ENCODE measurements at places on chromosomes 6 and 20.

DNA sequence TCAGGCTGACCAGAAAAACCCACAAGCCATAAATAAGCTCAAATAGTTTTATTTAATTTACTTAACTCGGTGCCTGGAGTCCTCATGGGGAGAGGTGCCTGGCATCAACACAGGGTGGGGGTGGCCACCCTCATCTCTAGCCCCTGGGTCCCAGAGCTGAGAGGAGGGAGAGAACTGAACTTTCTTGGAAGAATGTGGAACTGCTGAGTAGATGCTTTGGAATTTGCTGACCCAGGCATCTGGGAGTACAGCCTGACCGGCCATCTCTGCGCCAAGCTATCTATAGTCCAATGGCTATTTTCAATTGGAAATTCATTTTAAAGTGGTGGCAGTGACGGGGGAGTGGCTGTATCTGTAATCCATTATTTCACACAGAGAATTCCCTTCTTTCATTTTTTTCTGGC, 104.8 kb downstream of the CDH26 start:
- DNase-seq: no peak

- DNase-seq: no peak
Measured at GRCh38 chr6:111982681-111983080, 71.2 kb upstream of the CCN6 start.

- DNase-seq: no peak
Measured at GRCh38 chr6:4372866-4373265, 237.5 kb upstream of the ECI2 start.

- peak; percentile 60 for DNase-seq
Measured at GRCh38 chr6:144334150-144334708, 49.1 kb downstream of the UTRN start.

DNA sequence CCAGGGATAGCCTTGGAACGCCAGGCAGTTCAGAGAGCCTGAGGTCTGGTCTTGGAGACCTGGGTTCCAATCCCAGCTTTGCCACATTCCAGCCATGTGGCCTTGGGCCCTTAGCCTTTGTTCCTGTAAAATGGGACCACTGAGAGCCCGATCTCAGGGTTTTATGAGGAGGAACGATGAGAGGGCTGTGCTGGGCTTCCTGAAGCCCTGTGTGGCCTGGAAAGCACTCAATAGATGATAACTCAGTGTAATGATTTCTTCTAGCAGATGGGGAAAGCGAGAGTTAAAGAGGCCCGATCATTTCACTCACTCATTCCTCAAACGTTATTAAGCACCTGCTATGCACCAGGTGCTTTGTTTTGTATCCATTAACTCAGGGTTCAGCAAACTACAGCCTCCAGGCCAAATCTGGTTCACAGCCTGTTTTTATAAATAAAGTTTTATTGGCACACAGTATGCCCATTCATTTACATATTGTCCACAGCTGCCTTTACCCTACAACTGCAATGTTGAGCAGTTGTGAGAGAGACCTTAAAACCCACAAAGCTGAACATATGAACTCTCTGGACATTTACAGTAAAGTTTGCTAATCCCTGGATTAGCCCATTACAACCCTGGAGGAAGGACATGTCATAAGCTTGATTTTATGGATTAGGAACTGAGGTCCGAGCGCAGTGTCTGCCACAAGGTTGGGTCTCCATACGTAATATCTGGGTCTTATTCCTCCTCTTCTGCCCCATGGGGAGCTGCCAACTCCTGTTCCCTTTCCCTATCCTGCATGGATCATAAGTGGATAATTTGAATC, 90.4 kb downstream of the CEBPB start:
- DNase-seq: no peak

DNA sequence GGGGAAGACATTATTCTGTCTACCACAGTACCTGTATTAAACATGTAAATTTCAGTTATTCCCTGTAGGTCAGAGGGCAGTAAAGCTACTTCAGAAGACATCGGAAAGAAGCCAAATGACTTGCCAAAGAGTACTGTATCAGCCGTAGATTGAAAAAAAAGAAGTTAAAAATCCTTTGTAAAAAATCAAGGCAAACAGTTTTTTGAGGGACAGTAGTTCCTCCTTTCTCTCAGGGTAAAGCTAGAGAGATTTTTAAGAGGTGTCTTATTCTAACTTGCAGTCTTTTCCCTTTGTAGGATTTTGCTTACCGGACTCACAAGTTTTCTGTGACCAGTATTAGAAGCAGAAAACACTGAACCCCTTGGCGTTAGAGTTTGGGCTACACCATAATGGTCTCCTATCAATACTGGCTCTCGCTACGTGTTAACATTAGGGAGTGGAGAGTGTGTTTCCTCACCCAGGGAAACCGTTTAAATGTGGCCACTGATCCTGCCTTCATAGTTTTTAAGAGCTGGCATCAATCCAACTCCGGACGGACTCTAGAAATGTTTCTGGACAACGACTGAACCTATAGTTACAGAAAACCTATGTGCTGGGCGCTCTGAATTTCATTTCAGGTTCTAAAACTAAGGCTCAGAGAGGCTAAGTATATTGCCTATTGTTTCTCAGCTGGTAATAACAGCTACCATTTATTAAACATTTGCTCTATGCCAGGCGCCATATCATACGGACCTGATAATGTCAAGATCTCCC, 1.3 kb upstream of the ASXL1 start:
- no peak for DNase-seq

DNA sequence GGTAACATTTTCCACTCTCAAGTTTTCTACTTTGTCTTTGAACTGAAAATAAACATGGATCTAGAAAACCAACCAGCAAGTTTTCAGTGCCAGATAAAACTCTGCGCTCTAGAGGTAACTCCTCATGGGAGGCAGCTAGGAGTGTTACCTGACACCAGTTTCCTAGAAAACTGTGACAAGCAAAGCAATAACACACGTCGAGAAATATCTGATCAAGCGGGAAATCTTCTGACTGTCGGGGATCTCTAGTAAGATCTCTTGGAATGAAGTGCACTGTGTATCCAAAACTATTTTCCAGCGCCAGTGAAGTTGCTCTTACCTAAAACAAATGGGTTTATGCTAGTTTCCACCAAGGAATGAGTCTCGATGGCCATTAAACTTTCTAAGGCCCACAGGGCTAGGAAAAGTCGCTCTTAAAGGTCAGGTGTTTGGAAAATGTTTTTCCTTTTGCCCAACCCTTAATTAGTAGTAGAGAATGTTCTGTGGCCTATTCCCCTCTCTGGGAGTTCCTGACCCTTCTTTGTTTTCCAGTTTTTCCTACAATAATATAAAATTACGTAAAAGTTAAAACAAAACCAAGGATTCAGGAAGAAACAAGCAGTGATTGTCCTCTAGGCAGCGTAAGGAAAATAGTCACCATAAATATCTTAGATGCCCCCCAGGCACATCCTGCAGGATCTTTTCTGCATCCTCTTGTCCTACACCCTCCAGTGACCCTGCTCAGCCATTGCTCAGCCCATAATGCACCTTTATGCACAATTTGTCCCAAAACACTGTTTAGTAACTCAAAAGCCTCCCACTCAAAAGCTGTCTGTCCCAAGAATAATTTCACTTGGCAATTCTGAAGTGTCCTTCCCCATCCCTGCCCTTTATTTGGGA, 137.7 kb upstream of the AKAP12 start:
- no peak for DNase-seq

- no peak for DNase-seq
Measured at GRCh38 chr6:170522565-170523183, 30.4 kb downstream of the PSMB1 start.

DNA sequence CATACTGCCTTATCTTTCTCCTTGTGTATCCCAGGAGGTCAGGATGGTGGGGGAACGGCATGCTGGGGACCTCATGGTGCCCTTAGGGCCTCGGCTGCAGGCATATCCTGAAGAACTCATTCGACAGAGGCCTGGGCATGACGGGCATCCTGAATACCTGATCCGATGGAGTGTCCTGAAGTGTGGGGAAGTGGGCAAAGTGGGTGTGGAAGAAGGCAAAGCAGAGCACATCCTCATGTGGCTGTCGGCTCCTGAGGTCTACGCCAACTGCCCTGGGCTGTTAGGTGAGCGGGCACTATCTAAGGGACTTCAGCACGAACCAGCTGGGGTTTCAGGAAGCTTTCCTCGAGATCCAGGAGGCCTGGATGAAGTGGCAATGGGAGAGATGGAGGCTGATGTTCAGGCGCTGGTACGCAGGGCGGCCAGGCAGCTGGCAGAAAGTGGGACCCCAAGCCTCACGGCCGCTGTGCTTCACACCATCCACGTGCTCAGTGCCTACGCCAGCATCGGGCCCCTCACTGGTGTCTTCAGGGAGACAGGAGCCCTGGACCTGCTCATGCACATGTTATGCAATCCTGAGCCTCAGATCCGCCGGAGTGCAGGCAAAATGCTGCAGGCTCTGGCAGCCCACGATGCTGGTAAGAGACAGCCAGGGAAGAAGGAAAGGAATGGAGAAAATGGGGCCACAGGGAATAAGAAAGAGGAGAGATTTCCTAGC, 2.4 kb downstream of the CUL9 start:
- no peak for DNase-seq

GRCh38 chr6:30019819-30020218, 41.2 kb upstream of the POLR1H start:
- no peak for DNase-seq

DNA sequence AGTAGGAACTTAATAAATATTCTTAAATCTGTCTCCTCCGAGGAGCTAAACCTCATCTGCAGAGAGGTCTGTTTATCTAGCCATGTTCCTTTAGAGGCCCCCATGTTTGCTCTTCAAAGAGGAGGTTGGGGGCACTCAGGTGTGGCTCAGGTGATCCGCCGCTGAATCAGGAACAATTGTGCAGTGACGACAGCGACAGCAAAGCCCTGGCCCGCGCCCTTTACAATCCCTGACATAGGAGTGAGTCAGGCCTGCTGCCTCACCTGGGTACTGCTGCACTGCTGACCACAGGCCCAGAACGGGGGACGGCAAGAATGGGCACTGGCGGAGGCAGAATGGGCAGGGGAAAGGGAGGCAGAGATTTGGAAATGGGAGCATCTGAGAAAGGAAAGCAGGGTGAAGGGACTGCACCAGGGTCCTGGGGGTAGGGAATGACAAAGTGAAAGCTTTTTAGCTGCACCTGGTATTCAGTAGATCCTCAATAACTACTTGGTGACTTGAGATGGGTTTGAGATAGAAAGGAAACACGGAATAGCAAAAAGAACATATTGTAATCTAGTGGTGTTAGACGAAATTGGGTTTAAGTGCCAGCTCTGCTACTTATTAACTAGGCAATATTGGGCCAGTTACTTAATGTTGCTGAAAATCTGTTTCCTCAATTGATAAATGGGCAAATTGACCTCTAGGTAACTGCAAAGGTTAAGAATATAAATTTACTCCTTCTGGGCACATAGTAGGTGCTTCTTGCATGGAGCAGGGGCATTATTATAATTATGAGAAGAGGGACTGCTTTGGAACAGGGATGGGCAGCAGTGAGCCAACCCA, 5.4 kb upstream of the IER3 start:
- DNase-seq: no peak

DNA sequence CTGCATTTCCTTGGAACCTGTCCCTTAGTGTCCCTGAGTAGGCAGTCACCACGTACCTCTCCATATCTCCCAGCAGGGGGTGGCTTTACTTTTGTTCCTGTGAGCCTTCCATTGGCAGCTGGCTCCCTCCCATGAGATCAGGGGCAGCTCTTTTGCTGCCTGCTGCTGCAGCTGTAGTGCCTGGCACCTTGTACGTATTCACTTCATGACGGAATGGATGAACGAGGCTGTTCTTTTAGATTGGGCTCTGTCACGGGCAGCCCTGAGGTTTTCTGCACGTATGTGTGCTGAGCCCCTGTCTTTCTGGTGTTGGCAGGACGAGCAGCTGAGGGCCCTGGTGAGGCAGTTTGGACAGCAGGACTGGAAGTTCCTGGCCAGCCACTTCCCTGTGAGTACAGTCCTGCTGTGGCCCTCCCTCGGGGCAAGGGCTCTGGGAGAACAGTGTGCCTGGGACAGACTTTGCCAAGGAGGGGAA, 14.6 kb downstream of the MYBL2 start:
- DNase-seq: no peak

DNA sequence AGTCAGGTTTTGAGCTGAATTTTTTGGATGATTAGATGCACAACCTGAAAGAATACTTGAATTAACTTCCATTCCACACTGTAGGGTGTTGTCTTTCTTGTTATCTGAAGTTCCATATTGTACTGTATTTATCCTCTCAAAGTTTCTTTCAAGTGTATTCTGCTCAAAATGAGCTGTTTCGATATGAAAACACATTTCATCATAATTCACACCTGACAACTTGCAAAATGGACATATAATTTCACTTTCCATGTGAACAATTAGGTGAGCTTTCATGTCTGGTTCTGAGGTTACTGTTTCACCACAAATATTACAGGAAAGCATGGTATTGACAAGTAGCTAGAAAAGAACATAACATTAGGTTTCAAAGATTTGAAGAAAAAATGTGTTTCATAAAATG, 1.7 kb downstream of the ZUP1 start:
- DNase-seq: no peak

- DNase-seq: no peak
Measured at GRCh38 chr6:163820745-163821458, 406.4 kb downstream of the QKI start.

- no peak for DNase-seq
Measured at GRCh38 chr6:2186516-2186915, 58.9 kb downstream of the GMDS start.

- no peak for DNase-seq
Measured at GRCh38 chr20:19924255-19924654, 92.9 kb upstream of the NAA20 start.

- no peak for DNase-seq
Measured at GRCh38 chr20:24937579-24937978, 11.5 kb upstream of the CST7 start.

- DNase-seq: no peak
Measured at GRCh38 chr6:5063617-5064016, 21.5 kb upstream of the PPP1R3G start.

Measured in stimulated activated CD8-positive, alpha-beta memory T cell treated with anti-CD3 and anti-CD28 coated beads, Interleukin-15, amount 100 ng/mL, for 48 hours (primary cell).